Bronchial epithelial cell (primary cell): ENCODE measurements at places on chromosomes 12 and 14. TPM values are rescaled to one million over a fixed set of nuclear protein-coding genes. Genes with fewer than 3 reads are reported as not detected.

GRCh38 chr14:96192975-96193805 lies 11.4 kb upstream of the BDKRB2 start:
- no peak for DNase-seq

- no peak for DNase-seq
Observed at GRCh38 chr12:96886998-96887677, 19.9 kb upstream of the NEDD1 start.

- peak; percentile 52 for DNase-seq
Observed at GRCh38 chr12:88665071-88665470, 84.8 kb upstream of the KITLG start.

Gene TAS2R43
- total RNA-seq = 0.79 and 1.3 TPM in 2 replicates

- DNase-seq = no peak
Observed at GRCh38 chr12:84362552-84362897, 550.1 kb downstream of the SLC6A15 start.

GRCh38 chr12:10142976-10143589 lies 13.1 kb upstream of the CLEC7A start:
- peak; percentile 35 for DNase-seq

Gene CIROP
- not detected in 2 replicates for total RNA-seq

DNA sequence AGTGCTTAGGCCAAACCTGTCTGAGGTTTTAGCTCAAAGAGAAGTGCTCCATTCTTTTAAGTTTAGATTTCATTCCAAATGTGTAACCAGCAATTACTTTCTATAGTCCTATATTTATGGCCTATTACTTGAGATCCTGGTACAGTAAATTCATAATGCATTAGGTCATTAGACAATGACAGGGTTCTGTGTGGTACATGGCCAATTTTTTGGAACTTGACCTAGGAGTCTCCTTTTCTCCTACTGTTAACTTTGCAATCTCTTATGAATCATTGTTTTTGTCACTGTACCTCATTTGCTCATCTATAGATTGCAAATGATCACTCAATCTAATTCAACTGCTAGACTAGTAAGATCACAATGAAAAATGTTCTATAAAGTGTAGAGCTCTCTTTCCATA lies 136.7 kb downstream of the PDE3A start:
- no peak for DNase-seq

Gene TAMALIN
- under 0.01 TPM in 1 of 2 replicates, not detected in the other for total RNA-seq

DNA sequence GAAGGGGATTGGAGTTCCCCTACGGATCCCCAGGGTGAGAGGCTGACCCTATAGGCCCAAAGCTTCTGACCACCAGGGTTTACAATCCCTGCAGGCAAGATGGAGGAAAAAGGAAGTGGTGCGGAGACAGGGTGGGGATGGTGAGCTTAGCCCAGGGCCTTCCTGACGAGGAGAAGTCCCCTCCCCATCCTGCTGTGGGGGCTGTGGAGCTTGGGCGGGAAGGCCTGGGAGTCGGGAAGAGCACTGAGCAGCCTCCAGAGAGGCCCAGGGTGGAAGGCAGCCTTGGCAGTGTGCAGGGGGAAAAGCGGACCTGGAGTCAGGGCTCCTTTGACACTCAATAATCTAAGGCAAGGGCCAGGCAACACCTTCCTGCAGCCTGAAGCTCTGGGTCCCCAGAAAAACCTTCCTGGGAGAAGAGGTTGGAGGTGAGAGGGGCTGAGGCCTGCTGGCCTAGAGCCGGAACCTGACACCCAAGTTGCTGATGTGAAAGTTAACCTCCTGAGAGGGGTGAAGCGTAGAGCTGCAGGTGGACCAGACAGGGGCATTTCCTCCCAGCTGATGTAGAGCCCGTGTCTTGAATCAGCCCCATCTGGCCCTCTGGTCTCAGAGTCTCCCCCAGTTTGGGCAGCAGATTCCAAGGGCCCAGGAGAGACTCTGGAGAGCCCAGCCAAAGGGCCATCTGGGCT lies 6.0 kb downstream of the HDAC7 start:
- DNase-seq = no peak

Gene SINHCAF
- 64.6 and 182 TPM in 2 replicates for total RNA-seq

GRCh38 chr12:62916632-62917425 lies 18.1 kb downstream of the PPM1H start:
- no peak for DNase-seq

DNA sequence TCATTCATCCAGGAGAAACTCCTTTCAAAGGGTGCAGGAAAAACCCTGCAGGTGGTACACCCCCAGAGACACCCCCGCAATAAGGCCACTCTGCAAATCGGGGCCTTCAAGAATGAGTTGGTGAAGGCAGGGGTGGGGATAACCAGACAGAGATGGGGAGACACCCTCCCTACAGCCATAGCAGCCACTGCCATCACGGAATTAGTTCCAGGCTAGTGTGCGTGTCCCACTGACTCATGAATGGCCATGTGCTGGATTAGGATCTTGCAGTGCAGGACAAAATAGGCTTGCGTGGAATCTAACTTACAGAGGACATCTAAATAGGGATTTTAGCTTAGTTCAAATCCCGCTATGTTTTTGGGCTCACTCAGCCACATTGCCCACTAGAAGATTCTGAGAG lies 37.8 kb downstream of the SPRING1 start:
- no peak for DNase-seq

DNA sequence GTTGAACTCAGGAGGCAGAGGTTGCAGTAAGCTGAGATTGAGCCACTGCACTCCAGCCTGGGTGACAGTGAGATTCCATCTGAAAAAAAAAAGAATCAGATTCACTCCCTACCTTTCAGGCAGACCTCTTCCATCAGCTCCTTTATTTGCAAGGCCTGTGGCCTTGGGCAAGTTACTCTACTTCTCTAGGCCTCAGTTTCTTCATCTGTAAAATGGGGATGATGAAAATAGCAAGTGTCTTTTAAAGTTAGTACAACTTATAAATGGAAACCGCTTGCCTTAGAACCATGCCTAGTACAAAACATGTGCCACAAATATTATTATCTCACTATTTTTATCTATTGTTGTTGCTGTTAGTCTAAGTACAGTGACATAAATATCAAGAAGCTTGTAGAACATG lies 84.3 kb downstream of the STAB2 start:
- DNase-seq = no peak

- no peak for DNase-seq
Observed at GRCh38 chr14:64950889-64951288, 8.3 kb upstream of the GPX2 start.

- DNase-seq = no peak
Observed at GRCh38 chr12:120145164-120145563, 28.6 kb upstream of the RAB35 start.

Gene PZP
- not detected in 2 replicates for total RNA-seq

DNA sequence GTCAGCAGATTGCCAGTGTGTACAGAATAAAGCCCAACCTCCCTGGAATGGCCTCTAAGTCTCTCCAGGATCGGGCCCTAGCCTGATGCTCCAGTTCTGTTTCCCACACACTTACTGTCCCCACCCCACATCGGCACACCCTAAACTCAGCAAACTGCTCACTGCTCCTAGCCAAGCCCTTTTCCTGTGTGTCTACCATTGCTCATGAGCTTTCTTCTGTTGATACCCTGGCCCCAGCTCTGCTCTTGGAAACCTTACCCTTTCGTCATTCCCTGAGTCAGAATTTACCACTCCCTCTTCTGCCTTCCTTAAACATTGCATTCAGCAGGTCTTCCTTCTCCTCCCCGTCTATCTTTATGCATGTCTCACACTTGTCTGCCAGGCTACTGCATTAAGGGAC lies 158.9 kb downstream of the TMX1 start:
- DNase-seq = peak; percentile 100

DNA sequence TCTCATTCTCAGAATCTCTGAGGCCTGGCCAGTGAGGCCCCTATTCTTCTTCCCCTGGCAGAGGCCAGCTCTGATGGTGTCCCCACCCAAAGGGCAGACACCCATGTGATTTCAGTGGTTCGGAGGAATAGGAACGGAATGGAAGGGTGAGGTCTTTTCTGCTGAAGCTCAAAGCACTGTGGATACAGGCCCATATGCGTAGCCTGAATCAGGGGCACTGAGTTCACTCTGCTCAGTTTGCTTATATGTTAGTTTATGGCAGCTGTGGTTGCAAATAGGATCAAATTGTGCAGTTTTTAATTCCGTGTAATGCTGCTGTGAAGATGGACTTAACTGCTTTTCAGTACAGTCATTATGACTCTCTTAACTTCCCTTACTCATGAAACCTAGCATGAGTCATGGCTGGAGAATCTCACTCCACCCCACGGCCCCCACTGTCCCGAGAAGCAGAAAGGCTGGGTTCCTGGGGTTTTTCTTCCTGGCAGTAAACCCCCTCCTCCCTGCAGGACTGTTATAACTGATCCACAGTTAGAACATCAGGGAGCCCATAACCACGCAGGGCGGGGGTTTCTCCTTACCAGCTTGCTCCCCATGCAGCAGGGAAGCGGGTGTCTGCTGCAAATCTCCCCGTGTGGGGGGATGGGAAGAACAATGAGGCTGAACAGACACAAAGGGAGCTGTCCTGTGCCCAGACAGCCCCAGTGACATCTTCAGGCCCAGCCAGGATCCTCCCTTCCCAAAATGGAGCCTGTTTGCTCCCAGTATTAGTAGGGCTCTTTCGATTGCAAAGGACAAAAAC lies 122.7 kb downstream of the SLC38A6 start:
- peak; percentile 91 for DNase-seq

GRCh38 chr12:24591715-24592440 lies 357.0 kb downstream of the BCAT1 start:
- no peak for DNase-seq

Gene NUP37
- 19.2 and 35.5 TPM in 2 replicates for total RNA-seq

DNA sequence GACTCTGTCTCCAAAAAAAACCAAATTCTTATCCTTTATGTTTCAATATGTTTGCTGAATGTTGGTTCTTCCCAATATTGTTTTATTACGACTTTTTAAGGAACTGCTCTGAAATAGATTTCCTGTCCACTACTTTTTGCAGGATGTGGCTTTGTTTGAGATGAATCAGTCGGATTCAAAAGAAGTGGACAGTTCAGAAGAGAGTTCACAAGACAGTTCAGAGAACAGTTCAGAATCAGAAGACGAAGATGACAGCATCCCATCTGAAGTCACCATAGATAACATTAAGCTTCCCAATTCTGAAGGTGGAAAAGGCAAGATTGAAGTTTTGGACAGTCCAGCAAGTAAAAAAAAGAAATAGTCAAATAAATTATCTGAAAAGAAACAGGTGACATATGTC lies 8.2 kb downstream of the NOPCHAP1 start:
- no peak for DNase-seq
